T-helper 9 cell (primary cell): ENCODE measurements at places on chromosomes 13 and 19.

DNA sequence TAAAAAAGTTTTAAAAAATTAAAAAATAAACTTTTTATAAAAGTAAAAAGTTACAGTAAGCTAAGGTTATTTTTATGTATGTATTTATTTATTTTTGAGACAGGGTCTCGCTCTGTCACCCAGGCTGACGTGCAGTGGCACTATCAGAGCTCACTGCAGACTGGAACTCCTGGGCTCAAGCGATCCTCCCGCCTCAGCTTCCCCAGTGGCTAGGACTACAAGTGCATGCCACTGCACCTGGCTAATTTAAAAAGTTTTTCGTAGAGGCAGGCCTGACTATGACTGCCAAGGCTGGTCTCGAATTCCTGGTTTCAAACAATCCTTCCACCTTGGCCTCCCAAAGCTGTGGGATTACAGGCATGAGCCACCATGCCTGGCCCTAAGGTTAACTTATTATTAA is 64.1 kb downstream of the CDADC1 start:
- no peak for DNase-seq

DNA sequence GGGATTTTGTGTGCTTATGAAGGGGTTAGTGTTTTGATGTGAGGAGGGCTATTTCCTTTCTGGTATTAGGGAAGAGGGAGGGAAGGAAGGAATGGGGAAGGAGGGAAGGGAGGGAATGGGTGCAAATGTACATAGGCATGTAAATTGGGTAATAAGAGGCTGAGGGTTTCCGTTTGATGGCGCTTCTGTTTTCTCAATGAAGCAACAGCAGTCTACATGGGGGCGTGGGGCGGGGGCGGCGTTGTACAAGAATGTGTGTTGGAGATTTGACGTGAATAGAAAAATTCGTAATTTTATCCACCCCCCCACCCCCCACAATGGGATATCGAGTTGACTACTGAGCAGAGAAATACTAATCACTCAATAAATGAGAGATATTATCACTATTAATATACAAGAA is 52.5 kb downstream of the PDS5B start:
- no peak for DNase-seq

DNA sequence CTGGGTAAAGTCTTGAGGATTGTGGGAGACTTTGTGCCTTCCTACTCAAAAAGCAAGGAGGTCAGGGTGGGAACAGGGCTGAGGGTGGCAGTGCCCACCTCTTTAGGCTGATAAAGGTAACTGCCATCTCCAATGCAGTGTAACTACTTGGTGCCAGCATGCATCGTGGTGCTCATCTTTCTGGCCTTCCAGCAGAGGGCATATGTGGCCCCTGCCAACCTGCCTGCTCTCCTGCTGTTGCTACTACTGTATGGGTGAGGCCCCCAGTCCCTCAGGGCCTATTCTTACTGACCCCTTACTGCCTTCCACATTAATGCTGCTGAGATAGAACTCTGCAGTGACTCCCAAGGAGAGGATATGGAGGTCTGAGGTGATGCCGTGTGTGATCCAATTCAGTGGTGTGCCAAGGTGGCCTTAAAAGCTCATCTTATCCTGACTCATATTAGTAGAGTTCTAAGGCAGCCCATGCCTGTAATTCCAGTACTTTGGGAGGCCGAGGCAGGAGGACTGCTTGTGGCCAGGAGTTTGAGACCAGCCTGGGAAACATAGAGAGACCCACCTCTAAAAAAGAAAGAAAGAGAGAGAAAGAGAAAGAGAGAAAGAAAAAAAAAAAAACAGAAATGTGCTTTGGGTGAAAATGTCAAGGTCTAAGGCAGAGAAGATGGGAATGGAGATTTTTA is 9.7 kb upstream of the ARHGAP45 start:
- DNase-seq = no peak

- DNase-seq = no peak
These were observed 2.9 kb upstream of the C2CD4C start for GRCh38 chr19:411723-412355.

DNA sequence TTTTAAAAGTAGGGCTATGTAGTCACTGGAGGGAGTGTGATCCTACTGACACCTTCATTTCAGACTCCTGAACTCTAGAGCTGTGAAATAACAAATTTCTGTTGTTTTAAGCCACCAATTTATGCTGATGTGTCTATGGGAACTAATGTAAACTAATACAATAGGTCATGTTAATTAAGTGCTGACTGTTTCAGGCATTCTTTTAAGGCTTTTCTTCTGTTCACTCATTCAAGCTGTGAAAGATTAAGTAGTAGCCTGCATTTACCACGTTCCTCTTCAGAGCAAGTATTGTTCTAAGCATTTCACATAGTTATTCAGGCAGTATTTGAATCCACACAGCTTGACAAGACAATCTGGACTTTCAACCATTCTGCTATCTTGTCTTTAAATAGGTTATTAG is 1135.0 kb downstream of the SLITRK1 start:
- no peak for DNase-seq

GRCh38 chr19:50203281-50204080 is at the start of gene MYH14:
Gene MYH14 (plus strand): TSS chr19:50203622. CDS start chr19:50210366, 6,744 bp downstream.
- DNase-seq = no peak

- no peak for DNase-seq
These were observed 8.7 kb downstream of the PLPP2 start for GRCh38 chr19:282501-282900.

DNA sequence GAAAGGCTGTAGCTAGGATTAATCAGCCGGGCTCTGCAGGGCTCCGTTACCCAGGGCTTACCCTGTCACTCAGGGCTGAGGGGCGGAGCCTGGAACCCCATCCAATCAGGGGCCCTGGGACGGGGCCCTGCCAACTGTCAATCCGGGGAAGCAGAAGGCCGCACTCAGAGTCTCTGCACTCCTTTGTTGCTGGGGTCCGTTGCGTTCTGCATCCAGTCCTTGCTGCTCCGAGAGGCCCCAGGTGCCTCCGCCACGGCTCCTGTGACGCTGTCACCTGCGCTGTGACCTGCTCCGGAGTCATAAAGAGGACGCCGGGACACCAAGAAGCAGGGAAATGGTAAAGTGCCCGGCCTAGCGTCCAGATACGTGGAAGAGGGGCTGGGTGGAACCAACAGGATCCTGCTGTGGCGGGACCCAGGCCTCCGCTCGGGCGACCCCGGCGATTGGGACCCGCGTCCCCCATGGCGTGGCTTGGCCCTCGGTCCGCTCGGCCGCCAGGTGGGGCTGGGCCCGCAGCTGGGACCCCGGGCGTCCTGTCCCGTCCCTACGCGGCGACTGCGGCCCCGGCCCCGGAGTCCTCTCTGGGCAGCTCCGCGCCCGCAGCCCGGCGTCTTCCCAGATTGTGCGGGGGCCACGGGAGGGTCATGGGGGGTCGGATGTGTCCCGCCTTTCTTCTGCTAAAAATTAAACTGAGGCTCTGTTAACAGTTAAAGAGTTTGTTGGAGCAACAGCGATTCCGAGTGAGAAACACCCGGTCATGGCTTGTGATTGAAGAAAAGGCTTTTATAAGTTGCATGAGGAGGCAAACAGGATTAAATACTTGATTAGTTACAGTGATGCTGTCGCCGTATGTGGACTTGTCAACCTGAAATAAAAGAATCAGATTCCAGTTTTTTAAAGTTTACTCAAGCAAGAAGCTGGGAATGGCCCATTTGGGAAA is at the start of gene ZNF491:
TSS of gene ZNF491 (plus strand) at position 133 of the 940 bp plus-strand sequence. CDS start 7,431 bp downstream, outside the sequence.
- peak; percentile 70 for DNase-seq

GRCh38 chr13:111474136-111475002 is 153.9 kb downstream of the TEX29 start:
- DNase-seq = no peak

DNA sequence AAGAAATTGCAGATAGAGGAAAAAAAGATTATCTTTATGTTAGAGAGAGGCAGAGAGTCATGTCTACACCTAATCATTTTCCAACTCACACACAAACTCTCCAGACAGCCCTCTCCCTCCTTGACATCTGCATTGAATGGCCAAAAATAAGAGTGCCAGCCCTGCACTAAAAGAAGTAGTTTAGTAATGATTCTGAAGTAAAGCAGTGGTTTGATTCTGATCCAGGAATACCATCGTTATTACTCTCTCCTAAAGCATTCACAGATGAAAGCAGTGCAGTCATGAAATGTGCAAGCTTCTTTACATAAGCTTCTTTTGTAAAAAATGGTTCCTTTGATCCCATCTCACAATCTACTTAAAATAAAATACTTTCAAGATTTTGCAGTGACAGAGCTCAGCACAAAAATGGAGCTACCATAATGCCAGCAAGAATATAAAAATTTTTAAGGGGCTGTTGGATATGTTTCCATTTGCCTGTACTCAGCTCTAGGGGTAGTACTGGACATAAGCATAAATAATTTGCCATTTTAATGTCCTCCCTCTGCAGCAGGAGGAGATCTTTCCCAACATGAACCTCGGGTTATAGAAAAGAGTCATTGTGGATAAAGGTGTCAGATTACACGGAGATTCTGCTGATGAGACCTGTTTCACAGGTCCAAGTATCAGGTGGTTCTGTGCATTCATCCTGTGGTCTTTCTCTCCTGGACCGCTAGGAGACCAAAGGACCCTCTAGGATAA is 406.3 kb downstream of the DCT start:
- DNase-seq = no peak

DNA sequence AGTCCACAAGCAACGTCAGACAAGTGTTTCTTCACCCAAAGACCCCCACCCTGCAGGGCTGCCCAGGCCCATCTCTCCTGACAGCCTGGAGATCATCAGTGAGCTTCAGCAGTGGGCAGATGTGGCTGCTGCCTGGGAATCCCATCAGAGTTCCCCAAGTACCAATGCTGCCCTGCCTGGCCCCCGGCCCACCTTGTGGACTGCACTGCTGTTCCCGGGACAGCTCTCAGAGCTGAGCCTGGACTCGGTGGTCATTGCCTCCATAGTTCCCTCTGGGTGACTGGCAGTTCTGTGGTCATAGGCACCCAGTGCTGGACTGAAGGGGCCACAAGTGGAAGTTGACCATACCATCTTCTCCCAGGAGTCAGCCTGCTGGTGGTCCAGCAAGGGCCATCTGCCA is 24.5 kb upstream of the ZNF492 start:
- no peak for DNase-seq
